ENCODE measurements at places on chromosomes 2 and 18.

DNA sequence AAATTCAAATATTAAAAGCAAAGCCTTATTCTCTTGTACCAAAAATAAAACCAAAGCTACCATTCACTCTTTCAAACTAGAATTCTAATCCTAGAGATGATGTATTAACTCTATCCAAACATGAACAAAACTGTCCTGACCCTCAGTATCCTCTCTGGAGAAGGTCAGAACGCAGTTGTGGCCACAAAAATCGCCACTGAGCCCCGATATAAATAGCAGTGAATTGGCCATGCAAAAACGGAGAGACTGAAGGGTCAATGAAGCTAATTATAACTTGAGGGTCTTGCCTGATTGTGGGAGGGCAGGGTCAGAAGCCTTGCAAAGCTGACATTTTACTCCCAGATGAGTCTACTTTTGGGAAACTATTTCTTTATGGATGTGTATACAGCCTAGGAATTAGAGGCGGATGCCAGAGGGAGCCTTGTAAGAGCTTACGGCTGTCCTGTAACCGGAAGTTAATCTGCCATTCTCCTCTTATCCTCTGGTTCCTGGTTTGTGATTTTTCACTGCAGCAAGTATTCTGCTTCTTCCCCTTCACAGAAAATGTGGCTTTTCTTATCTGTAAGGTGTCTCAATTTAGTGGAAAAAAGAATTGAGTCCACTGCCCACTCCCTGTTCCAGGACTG, 28.1 kb downstream of the CAVIN2 start:
- DNase-seq = no peak

DNA sequence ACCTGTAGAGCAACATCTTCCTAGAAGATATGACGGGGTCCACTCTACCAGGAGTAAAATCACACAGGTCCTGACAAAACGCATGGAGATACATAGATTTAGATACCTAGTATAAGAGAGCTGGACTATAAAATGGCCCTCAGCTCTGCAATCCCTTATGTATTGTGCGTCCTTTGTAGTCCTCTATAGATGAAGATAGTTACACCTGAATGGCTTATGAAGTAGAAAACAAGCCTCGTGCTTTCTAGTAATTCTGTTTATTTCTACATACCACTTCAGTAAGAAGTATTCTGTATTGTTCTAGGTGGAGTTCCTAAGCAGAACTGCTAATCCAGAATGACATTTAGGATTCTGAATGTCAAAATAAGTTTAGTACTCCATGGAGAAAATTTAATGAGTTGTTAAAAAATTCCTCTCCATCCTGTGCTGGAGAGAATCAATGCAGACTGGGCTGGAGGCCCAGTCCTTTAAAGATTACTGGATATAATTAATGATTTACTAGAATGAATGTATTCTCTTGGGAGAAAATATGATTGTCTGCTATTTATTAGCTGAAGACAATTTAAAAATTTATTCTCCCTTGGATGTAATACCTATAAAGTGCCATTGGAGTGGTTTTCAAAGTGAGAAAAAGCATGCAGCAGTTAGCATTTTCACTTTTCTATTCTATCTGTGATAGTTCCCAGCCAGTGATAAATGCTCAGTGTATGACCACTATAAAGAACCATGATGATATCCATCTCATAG, 147.3 kb upstream of the UNC80 start:
- DNase-seq = no peak

GRCh38 chr18:69557282-69557681, 156.6 kb downstream of the DOK6 start:
- no peak for DNase-seq

- no peak for DNase-seq
Measured at GRCh38 chr2:218075975-218076811, 7.1 kb downstream of the RUFY4 start.

DNA sequence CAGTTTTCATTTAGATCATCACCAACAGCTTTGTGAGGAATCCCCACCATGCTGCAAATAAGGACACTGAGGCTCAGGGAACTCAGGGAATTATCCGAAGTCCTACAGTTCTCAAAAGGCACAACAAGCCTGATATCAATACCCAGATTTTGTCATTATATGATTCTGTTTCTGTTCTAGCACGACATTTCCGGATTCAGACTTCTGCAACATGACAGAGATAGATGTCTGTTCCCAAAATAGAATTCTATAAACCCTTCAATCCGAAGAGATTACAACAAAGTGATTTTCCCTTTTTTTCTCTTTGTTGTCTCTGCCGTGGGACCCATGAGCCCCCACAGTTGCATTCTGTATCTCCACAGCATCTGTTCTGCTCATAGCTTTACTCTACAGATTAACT, 72.0 kb downstream of the DOCK10 start:
- no peak for DNase-seq

GRCh38 chr2:53994818-53995808, 24.3 kb upstream of the PSME4 start:
- no peak for DNase-seq

- DNase-seq = no peak
Measured at GRCh38 chr2:219356834-219357233, 24.3 kb upstream of the RESP18 start.

- no peak for DNase-seq
Measured at GRCh38 chr2:236597629-236598028, 28.0 kb downstream of the ACKR3 start.

GRCh38 chr2:157898591-157898996, 22.5 kb upstream of the ACVR1 start:
- DNase-seq = no peak

DNA sequence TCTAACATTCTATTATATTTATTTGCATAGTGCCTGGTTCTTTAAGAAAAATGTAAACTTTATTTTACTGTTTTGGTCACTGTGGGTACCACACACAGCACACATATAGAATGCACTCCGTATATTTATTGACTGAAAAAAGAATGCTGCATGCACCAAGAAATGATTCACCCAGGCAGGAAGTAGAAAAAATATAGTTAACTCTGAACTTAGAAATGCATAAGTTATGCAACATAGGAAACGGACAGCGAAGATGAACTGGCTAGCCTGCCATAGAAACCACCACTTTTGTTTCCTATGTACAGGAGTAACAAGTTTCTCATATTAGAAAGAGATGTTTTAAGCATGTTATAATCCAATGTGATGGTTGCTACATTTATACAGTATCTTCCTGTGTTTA, 635.8 kb downstream of the DSC3 start:
- no peak for DNase-seq

DNA sequence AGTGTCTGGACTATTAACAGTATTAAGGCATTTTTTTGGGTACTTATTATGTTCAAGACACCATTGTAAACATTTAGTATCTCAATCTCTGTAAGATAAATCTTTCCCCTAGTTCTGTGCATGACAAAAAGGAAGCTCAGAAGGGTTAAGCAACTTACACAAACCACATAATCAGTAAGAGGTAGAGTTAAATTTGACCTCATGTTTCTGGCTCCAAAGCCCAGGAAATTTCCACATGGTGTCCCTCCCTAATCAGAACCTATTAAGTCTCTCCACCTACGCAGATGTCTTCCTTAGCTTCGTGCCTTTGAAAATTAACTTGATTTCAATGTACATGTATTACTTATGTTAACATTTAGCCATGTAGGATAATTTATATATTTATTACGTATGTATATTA, 2.0 kb downstream of the MFSD6 start:
- no peak for DNase-seq

- peak; percentile 76 for DNase-seq
Measured at GRCh38 chr2:174697255-174697654, 67.0 kb downstream of the CHRNA1 start.

GRCh38 chr2:24012521-24013188, 2.8 kb downstream of the MFSD2B start:
- no peak for DNase-seq

DNA sequence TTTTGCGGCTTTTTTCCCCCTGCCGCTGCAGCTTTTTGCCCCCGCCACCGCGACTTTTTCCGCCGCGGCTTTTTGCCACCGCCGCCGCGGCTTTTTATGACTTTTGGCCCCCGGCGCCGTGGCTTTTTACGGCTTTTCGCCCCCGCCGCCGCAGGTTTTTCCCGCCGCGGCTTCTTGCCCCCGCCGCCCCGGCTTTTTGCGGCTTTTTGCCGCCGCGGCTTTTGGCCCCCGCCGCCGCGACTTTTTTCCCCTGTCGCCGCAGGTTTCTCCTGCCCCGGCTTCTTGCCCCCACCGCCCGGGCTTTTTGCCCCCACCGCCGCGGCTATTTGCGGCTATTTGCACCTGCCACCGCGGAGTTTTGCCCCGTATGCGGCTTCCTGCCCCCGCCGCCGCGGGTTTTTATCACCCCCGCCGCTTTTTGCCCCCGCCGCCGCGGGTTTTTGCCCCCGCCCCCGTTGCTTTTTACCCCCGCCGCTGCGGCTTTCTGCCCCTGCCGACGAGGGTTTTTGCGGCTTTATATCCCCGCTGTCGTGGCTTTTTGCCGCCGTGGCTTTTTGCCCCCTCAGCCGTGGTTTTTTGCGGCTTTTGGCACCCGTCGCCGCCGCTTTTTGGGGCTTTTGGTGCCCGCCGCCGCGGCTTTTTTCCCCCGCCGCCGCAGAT, 2750.9 kb downstream of the RPIA start:
- peak; percentile 4 for DNase-seq

- DNase-seq = no peak
Measured at GRCh38 chr2:240601831-240602160, 15.3 kb downstream of the CAPN10 start.

GRCh38 chr2:231683292-231684235, 24.8 kb upstream of the PTMA start:
- no peak for DNase-seq

DNA sequence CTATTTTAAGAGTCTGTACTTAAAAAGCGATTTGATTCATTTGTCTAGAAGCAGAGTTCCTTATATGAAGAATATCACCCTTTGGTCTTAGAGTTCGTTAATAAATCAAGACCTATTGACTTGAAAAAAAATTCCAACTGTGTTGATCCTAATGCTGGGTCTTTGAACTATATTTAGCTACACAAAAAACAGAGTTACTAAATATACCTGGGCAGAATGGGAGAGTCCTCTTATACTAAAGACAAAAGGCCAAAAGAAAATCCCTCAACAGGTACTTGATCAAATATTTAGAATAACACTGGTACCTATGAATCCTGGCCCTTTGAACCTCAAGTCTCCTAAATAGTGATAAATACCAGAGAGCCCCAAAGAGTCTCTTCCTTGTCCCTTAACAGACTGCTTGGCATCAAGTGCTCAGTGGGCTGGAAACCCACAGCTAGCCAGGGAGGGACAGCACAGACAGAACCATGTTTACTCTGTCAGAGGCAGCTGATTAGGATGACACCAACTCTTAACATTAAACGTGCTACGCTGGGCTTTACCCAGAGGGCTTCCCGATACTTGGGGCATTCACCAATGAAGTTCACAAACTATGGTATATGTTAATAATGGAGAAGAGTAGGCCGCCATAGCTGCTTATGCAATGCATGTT, 95.1 kb downstream of the FIGN start:
- DNase-seq = no peak

DNA sequence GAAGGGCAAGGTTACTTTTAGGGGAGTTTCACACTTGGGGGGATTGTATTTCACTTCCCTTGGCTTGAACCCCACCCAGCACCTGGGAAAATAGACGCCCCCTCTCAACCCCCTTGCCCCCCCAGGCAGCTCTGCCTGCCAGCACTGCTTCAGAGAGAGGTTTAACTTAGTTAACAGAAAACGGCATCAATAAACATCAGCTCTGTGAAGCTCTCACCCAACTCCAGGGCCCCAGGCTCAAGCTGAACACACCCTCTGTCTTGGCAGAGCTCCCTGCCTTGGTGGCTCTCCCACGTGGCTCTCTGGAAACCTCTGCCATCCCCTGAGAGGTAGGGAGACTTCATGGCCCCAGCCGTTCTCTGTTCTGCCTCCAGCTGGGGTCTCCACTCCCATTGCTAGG, 244.1 kb downstream of the ACKR3 start:
- DNase-seq = no peak

DNA sequence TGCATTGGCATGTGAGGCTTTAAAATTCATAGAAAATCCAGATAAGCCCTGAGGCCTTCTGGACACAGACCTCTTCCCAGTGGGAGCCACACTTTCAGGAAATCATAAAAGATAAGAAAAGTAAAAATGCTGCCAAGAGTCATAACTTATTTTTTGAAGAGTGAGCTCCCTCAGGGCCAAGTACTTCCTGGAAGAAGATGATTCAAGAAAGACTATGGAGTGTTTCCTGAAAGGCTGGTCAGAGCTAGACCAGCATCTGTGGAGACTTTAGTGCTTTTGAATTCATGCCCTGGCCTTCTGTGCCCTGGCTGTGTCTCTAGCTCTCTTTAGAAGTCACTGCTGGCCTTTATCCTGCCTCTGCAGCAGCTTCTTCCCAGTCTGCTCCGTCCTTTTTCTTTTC, 6.4 kb upstream of the XDH start:
- DNase-seq = no peak

DNA sequence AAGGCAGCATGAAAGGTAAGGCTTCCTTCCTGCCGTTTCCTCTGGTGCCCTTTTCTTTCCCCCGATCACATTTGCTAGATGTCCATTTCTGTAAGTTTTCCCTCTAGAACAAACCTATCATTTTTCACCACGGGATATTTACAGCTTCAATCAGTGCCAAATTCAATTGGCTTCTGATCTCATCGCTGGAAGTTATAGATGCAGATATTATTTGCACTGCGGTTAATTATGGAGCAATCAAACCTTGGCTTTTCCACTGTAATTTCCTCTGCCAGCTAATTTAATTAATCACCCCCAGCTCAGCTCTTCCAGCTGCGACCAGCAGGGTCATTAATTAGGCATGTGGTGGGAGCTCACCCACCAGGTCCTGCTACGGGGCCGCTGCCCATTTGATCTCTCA, 86.1 kb downstream of the GBX2 start:
- DNase-seq = no peak

DNA sequence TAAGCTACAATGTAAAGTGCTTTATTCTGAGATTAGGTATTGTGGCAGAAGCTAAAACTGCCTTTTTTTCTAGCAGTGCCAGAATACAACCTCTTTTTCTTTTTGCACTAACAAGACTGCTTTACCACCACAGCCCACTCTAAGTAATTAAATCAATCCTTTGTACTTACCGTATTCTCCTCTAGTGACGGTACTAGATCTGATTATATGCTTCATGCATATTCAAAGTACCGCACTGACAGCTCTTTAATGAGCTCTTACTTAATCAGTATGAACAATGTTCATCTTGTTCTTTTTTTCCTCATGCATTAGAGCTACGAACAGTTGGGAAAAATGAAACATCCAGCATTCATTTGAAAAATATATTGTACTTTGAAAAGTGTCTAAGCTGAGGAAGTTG, 16.1 kb upstream of the OTX1 start:
- no peak for DNase-seq

- DNase-seq = no peak
Measured at GRCh38 chr2:63242747-63243146, 192.1 kb downstream of the OTX1 start.

- no peak for DNase-seq
Measured at GRCh38 chr2:219071131-219071816, 10.6 kb upstream of the IHH start.

GRCh38 chr2:12856934-12857601, 140.3 kb downstream of the TRIB2 start:
- no peak for DNase-seq

DNA sequence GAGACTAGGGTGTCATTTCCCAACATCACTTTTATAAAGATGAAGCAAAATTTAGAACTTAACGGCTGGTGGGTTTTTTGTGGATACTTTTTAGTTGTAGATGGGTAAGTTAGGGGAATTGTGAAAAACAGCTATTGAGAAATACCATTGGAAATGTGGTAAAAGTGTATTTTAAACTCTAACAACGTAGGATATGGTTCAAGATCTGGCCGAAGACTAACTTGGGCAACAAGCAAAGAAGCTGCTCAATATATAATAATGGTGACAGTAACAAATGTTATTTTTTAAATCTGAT, 1.6 kb downstream of the DNAH7 start:
- no peak for DNase-seq
